ENCODE measurements at places on chromosomes 7 and 10.

GRCh38 chr10:83229991-83230390 lies 909.3 kb upstream of the GHITM start:
- no peak for DNase-seq

GRCh38 chr10:100642295-100642994 lies 102.9 kb upstream of the PAX2 start:
- DNase-seq: no peak

- DNase-seq: peak; percentile 85
Observed at GRCh38 chr7:43954524-43955228, 28.4 kb downstream of the UBE2D4 start.

GRCh38 chr7:16204953-16205352 lies 216.4 kb downstream of the CRPPA start:
- no peak for DNase-seq

DNA sequence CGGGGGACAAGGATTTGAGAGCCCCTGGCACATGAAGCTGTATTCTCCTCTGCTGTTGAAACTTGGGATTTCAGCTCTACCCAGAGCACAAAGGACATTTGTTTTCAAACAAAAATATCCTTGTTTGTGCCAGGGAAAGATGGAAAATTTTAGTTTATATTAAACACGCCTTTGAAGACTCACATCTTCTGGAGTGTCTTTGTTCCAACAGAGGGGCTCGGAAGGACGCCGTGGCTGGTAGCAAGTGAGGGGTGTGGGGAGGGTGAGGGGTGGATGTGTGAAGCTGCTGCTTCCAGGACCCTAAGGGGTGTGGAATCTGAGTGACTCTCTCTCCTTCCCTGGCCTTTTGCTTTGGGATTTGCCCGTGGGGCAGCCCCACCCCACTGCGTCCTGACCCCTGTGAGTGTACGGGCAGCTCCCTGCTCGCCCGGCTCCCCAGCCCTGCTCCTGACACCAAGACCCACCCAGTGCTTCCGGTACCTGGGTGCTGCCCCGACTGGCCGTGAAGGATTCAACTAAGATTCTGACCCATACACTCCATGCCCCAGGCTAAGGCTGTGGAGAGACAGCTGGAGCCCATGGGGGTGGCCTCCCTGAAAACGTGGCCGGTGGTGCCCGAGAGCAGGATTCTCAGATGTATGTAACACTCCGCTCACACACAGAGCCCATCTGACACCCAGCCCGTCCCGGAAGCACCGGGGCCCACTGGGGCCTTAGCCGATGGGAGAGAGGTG lies 59.6 kb downstream of the ZRANB1 start:
- DNase-seq: no peak

- no peak for DNase-seq
Observed at GRCh38 chr10:32577448-32577847, 131.5 kb downstream of the CCDC7 start.

GRCh38 chr10:8193546-8193945 lies 139.1 kb downstream of the GATA3 start:
- DNase-seq: no peak

GRCh38 chr10:13527864-13528122 lies 1.0 kb downstream of the BEND7 start:
- no peak for DNase-seq

- DNase-seq: no peak
Observed at GRCh38 chr7:143299840-143300239, 11.7 kb downstream of the CASP2 start.

- DNase-seq: no peak
Observed at GRCh38 chr10:4688601-4689000, 137.4 kb upstream of the AKR1E2 start.

DNA sequence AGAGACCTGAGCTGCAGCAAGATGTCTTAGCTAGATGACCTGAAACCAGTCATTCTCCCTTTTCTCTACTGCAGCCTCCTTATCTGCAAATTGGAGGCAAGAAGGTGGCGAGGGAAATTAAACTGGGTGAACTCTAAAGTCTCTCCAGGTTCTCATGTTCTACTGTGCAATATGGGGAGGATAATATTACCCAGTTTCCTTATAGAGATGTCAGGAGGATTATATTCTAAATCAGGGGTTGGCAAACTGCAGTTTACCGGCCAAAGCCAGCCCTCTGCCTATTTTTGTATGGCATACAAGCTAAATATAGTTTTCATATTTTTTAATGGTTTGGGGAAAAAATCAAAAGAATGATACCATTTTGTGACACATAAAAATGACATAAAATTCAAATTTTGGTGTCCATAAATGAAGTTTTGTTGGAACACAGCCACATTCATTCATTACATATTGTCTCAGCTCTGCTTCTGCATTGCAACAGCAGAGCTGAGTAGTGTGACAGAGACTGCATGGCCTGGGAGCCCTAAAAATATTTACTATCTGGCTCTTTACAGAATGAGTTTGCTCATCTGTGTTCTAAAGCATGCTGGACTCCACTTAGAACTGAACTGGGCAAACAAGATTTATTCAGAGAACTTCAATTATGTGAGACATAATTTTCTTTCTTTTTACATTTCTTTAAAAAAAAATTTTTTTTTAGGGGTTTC lies 19.2 kb upstream of the MALSU1 start:
- DNase-seq: no peak

- DNase-seq: no peak
Observed at GRCh38 chr10:10796774-10797415, 220.8 kb upstream of the CELF2 start.

DNA sequence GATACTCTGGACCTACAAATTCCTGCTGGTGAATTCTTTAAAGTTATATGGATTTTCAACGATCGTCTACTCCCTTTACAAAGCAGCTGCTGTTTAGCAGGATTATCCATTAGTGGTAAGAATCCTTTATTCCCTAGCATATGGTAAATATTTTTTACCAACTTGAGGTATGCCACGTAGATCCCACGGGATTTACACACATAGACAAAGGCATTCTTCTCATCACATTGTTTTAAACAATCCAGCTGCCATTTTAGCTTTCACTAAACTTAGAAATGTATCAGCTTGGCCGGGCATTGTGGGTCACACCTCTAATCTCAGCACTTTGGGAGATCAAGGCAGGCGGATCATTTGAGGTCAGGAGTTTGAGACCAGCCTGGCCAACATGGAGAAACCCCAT lies 148.0 kb upstream of the SH2B2 start:
- DNase-seq: no peak

DNA sequence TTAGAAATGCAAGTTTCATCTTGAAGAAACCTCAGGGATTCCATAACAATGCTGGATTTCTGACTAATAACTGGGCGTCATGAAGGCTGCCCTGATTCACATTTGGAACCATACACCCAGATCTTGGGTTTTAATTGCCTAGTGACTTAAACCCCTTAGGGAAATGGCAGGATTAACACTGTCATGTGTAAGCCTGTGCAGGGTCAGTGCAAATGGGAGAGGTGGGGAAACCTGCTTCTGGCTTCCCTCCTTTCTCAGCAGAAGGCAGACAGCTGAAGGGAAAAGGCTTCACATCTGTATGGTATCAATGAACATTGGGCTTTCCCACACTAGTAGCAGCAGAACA lies 364.2 kb downstream of the ANKRD30A start:
- no peak for DNase-seq

DNA sequence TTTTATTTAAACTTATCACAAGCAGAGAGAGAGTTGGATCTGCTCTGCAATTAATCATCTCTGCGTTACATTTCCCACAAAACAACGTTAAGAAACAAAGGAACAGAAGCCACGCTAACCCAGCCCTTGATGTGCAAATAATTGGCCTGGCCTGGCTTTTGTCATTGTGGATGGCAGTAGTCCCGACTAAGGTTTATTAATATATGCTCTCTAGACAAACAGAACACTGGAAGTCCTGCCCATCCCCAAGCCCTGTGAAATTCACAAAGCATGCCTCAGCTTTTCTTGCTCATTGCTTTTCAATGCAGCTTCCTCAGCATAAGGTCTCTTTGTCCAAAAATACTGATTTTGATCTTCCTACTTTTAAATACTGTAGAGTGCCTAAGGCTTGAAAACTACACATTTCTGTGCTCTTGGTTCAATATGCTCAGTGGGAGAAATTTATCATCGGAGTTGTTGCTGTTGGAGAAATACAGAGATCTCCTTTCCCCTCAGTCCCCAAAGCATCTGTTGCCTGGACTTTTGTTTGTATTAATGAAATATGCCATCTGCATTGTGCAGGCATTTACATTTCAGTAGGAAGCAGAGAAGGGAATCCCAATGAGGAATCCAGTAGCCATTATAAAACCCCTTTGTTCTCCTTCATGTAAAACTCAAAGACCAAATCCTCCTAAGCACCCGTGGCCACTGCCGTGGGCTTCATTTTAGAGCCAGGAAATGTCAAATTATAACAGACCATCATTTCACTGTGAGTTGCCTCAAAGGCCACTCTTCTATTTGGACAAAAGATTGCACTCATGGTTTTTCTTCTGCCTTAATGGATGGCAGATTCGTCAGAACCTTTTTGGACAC lies 61.1 kb downstream of the SORCS1 start:
- no peak for DNase-seq

Measured in NCI-H1694 (cell line).